ENCODE measurements at places on chromosomes 6 and 20. TPM values are rescaled to one million over a fixed set of nuclear protein-coding genes. Genes with fewer than 3 reads are reported as not detected.

DNA sequence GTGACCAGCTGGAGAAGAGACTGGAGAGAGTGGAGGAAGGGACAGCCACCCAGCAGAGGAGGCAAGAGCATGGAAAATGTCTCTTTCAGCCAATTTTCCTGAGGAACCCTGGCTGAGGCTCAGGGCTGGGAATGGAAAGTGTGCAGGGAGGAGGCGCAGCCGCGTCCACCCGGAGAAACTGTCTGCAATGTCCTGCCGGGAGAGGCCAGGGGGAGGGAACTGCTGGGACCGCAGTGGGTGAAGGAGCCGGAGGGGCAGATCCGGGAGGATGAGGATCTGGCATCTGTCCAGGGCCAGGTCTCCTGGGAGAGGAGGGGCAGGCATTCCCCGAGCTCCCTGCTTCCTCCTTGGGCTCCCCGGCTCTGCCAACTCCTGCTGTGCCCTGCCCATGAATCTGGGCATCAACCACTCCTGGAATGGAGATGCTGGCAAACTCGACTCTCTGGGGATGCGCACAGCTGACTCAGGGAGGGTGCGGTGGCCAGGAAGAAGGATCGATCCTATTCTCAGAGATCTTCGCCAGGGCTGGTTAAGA is 17.4 kb upstream of the HM13 start:
- DNase-seq = no peak

GRCh38 chr20:60211618-60212463 is 253.6 kb downstream of the CDH26 start:
- no peak for DNase-seq

- no peak for DNase-seq
These were observed 22.1 kb downstream of the CST4 start for GRCh38 chr20:23666698-23667097.

TFAP2C gene
- total RNA-seq = not detected

FAM209A gene
- total RNA-seq = 0.24 TPM

NR2E1 gene
- not detected for total RNA-seq

LY6G5C gene
- 2.3 TPM for total RNA-seq
